ENCODE measurements at places on chromosomes 3 and 15.

DNA sequence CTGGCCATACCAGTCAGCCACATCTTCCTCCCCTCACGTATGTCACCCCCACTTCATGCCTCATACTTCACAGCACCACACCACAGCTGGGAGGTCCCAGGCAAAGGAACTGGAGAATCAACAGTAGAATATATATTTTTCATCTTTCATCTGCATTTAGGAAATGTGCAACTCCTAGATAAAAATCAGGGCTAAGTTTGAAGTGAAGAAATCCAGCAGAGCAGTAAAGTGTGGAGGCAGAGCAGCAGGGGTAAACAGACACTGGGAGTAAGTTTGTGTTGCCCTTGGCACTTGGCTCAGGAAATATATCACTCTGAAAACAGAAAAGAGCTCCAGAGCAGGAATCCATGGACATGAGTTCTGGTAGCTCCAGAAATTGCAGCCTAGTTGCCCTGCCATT, 2.8 kb upstream of the HERC1 start:
- DNase-seq: no peak

- peak; percentile 44 for DNase-seq
These were observed 59.9 kb downstream of the ZNF621 start for GRCh38 chr3:40584625-40585189.

- DNase-seq: no peak
These were observed 5.5 kb downstream of the B4GALT4 start for GRCh38 chr3:119235151-119235550.

DNA sequence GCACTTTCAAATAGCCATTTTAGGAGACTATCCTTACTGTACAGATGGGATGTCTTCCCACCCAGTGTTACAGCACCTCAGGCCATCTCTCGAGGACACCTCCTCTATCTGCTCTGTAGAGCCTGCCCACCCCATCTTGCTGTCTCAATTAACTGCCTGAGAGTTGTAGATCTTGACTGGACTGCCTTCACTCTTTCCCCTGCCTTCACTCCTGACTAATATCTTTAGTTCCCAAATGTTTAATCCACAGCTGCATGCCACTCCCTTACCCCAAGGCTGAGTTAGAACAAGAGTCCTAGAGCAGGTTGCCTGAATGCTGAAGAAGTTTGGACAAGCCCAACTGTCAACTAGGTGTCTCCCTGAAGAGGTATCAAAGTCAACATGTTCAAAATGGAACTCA, 1.3 kb upstream of the PP2D1 start:
- DNase-seq: no peak

- no peak for DNase-seq
These were observed 11.9 kb downstream of the MCM2 start for GRCh38 chr3:127610105-127610504.

DNA sequence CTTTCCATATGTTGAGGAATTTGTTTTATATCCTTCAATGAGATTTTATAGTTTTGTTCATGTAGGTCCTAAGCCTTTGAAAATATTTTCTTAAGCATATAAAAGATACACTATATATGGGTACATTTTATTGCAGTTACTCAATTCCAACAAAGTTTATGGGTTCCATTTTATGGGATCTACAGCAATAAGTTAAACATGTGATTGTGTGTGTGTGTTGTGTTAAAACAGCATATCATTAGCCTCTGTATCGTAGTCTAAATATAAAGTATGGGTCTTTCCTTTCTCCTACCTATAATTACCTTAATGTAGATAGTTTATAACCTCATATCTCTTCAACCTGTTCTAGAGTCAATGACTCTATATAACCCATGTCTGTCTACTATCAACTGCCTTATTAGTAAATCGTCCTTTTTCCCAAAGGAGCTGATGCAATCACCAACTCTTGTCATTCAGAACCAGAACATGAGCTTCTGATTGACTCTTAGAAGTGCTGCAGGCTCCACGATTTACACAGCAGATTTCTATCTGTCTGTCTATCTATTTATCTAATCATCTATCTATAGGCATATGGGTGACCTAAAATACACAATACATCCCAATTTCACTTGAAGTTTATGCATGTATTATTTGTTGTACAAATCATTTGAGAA, 512.6 kb upstream of the CBLB start:
- no peak for DNase-seq

- no peak for DNase-seq
These were observed 45.5 kb upstream of the SLC6A11 start for GRCh38 chr3:10770547-10770946.

DNA sequence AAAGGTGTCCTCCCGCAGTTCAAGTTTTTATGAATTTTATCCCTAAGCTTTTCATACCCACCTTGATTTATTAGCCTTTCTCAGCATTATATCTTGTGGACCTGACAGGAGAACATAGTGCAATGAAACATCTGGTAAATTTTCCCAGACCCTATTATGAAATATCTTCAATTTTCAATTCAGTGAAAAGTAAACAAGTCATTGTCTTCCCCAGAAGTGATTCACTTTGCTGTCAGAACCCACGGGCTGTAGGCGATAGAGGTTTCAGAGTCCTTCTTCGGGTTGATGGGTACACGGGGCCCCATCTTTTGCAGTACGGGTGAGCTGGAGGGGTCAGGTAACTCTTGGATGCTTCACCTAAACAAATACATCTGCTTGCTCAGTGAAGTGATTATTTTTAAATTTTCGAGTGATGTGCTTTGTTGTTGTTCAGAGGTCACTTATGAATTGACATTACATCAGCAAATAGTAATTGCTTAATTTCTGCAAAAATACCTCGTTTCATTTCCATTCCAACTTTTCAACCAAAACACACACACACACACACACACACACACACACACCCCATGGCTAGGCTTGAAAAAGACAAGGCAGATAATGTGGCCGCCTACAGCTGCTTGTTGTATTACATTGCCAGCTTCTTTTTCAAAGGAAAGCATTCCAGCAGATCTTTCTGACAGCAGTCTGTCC, 102.9 kb downstream of the SEMA6D start:
- no peak for DNase-seq

DNA sequence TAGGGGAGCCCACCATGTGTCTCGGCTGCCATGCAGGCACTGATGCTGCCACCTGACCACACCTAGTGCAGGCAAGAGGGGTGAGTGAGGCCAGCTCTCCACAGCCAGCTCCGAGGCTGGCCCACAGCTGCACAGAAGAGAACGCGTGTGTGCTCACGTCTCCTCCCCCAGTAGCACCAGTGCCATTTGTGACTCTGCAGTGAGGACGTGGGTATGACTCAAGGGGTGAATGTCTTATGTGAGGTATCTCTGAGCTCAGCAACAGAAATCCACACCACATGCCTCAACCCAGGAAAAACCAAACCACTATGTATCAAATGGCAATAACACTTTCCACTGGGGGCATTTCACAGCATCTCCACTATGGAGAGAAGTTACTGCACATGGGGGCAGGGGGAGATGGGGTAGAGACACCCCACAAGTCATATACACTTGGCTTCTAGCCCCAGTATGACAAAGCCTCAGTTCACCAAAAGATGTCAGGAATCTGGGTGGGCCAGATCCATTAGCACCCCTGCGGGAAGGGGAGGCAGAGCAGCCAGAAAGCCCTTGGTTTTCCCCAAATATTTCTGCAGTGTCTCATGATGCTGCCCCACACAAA, 87.6 kb downstream of the LRIG1 start:
- DNase-seq: no peak

GRCh38 chr3:150270883-150271590, 137.1 kb upstream of the TSC22D2 start:
- no peak for DNase-seq

- peak; percentile 52 for DNase-seq
These were observed 422.7 kb upstream of the TPRG1 start for GRCh38 chr3:188749010-188749617.

DNA sequence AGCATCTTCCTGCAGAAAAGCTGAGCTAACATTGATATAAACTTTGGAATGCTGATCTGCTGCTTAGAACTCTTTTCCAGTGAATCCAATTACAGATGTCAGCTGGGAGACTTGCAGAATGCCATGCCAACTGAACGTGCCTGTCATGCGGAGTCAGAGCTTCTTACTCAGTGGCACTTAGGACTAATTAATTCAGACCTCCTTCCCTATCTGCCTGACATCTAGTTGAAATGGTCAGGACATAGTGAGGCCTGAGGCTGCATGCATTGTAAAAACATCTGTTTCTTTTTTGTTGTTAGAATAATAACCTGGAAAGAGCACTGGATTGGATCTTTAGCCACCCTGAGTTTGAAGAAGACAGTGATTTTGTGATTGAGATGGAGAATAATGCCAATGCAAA, 112.6 kb downstream of the USP13 start:
- DNase-seq: no peak

DNA sequence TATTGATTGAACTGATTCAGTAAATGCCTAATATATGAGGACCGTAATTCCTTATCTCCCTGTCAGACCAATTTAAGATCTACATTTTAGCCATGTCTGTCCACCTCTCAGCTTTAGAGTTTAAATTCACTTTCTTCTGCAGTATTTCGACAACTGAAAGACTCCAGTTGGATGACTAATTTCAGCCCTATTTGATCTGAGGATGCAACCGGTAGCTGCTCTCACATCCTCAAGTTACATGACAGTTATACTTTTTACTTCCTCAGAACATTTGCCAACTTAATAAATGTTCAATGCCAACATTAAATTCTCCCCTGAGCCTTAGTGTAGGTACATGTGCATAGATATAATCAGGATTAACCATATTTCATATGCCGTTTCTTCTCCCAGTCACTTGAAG, 2.5 kb upstream of the HHLA2 start:
- no peak for DNase-seq

GRCh38 chr3:149647285-149647684, 10.5 kb downstream of the WWTR1 start:
- no peak for DNase-seq

DNA sequence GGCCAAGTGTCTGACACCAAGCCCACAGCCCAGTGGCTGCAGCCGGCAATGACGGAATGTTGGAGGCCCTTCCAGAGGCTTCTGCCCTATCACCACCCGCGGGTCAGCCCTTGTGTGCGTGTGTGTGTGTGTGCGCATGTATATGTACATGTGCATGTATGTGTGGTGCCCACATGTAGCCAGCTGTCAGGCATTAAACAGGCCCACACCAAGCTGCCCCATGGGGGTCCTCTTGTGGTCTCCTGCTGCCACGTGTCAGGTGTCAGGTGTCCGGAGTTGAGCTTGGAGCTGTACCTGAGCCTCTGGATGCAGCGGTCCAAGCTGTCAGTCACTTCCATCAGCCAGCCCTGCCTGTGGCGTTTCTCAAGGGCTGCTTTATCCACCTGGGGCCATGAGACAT, 13.9 kb downstream of the UROC1 start:
- no peak for DNase-seq

DNA sequence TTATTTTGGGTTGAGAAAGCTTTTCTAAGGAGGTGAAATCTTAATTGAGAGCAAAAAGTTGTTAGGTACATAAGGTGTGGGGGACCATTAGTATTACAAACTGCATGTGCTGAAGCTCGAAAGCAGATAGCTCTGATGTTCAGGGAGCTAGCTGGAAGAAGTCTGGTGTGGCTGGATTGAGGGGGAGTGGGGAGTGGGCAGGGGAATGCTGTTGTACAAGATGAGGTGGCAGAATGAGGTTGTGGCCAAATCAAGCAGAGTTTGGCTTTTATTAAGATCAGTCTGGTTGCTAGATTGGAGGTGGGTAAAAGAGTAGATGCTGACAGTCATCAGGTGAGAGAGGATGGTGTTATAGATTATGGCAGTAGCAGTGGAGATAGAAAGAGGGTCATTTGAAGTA, 32.1 kb downstream of the UBE2E2 start:
- DNase-seq: no peak

Data from stimulated activated naive CD4-positive, alpha-beta T cell treated with Interleukin-2 at 50 U/mL for 16 hours (primary cell).